ENCODE measurements at places on chromosomes 12 and 14.

DNA sequence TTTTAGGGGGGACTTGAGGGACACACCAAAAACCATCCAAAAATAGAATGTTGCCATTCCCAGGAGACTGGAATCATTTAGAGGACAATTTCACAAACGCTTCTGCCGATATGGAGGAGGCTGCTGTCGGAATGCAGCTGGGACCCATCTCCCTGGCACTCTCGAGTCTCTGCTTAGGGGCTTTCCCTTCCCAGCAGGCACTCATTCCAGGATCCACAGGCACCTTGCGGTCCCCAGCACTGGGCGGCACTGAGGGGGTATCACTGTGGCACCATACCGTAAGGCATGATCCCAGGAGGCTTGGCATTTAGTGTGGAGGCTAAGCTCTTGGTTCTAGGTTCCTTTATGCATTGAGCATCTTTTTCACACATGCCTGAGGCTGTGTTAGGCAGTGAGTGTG, 36.6 kb upstream of the LTBP2 start:
- DNase-seq: no peak

GRCh38 chr14:69937367-69938081, 58.3 kb downstream of the SMOC1 start:
- no peak for DNase-seq

- DNase-seq: no peak
These were observed 28.8 kb upstream of the CEP83 start for GRCh38 chr12:94488463-94488862.

GRCh38 chr12:14408208-14408607, 42.7 kb downstream of the ATF7IP start:
- no peak for DNase-seq

- DNase-seq: no peak
These were observed 28.2 kb downstream of the NT5DC3 start for GRCh38 chr12:103812789-103813188.

- no peak for DNase-seq
These were observed 40.2 kb downstream of the TFCP2 start for GRCh38 chr12:51132693-51133092.
